ENCODE measurements at places on chromosomes 3 and 15.
A peak's percentile ranks its signal among the peaks of the same experiment; 100 is the strongest.

GRCh38 chr3:134312072-134312872 is 61.6 kb upstream of the RYK start:
- peak; percentile 18 for DNase-seq

DNA sequence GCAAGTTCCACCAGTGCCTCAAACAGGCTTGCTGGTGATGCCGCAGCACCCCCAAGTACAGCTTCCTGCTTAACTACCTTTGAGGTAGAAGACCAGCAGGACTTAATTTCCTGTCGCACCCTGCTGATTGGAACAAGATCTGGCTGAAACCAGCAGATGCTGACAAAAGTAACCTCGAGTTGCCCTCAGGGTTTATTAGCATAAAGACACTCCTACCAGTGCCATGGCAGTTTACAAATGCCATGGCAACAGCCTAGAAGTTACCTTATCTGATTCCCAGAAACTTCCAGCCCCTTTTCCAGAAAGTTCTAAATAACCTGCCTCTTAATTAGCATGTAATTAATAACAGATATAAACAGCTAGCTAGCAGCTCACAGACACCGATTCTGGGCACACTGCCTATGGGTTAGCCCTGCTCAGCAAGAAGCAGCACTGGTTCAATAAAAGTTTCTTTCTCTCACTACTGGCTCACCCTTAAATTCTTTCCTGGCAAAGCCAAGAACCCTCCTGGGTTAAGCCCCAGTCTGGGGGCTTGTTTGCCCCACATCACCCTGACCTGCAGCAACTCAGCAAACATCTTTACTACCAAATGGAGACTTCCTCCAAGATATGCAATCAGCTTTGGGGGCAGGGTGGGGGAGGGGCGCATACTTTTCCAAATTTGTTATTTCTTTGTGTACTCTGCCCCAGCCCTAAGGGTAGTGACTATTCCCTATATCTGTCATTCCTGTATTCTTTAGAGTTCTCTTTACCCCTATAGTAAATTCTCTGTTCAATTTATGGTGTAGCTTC is 54.2 kb downstream of the MAP4 start:
- DNase-seq: peak; percentile 6

- no peak for DNase-seq
Measured at GRCh38 chr3:197038679-197039462, 9.3 kb upstream of the MELTF start.

- no peak for DNase-seq
Measured at GRCh38 chr3:152319831-152320617, 51.3 kb downstream of the MBNL1 start.

- no peak for DNase-seq
Measured at GRCh38 chr15:47997195-47998080, 123.4 kb upstream of the SLC24A5 start.

DNA sequence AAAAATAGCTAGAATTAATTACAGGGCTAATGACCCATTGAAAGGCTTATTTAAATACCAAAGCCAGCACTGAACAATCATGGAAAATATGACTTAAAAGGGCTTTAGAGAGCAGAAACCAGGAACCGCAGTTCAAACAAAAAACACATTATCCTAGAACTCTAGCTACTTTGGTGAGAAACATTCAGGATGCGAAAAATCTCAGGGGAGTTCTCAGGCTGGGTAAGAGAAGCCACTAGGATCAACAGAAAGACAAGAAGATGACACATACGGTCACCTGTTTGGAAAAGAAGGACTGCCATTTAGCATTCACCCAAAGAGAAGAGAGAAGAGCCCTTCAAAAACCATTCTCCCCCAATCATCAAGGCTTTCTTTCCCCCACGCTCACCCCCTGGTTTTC is 75.6 kb upstream of the ICE2 start:
- DNase-seq: no peak

DNA sequence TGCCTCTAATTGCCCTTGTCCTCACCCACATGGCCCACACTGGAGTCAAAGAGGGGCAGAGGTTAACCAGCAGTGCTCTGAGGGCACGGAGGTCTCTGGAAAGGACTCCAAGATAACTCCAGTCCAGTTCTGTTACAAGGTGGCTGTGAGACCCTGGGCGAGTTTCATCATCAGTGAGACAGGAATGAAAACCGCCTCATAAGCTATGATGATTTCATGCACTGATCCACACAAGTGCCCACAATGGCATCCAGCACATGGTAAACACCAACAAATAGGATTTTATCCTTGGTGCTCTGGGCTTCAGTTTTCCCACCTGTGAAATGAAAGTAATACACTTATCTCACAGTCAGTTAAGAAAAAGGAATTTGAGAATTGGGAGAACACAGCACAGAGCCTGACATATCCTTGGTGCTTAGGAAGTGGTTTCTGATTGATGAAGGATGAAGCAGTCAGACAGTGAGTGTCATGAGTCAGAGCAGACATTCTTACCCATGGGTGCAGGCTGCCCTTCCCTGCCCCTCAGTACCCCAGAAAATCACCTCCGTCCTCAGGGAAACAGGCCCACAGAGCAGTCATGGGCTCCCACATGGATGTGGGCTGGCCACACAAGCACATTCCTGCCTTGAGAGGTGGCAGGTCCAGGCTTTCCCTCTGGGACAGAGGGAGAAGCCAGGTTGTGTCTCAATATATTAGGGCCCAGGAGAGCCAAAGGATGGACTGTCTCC is 48.4 kb downstream of the DAPK2 start:
- no peak for DNase-seq

- DNase-seq: no peak
Measured at GRCh38 chr3:193841581-193841980, 248.6 kb downstream of the OPA1 start.

DNA sequence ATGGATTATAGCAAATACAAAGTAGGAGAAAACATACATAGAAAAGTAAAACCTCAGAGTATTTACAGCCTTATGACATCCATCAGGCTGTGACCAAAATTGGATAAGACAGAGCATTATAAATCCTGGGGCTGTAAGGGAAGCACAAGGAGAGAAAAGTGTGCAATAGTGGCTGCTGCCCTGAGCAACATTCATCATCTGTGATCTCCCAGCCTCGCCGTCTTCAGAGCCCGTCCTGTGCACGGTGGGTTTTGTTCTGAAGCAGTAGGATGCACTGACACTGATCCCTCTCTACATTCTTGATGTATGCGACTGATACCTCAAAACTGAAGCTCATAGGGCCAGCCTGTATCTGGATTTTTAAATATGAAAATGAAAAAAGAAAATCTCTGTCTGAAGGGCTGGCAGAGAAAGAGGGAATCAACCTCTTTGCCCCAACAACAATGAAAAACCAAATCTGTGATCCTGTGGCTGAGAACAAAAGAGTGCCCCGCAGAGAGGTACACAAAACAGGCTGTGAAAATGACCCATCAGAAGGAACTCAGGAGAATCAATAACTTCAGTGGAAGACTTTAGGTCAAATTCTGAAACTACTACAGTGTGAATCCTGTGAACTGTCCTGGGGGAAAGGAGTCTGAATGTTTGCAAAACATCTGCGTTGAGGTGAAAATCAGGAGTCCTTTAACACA is 8.2 kb upstream of the RTP4 start:
- no peak for DNase-seq

DNA sequence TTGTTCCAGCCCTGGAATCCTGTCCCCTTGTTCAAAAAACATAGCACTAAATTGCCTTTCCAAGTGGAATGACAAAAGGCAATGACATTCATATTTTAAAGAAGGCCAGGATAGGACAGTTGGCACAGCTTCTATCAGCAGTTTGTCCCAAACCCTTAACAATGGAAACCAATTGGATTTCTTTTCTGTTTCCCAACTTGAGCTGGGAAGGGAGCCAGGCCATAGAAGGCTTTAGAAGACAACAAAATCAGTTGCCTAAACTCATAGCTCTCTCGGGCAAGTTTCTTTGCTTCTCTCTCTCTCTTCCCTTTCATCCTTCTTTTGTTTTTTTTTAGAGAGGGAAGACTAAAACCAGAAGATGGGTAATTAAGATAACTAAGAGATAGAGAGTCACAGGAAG is 227.7 kb upstream of the TPRG1 start:
- no peak for DNase-seq
